ENCODE measurements at places on chromosomes 3 and 15.

- DNase-seq: peak; percentile 57
These were observed 623 bp downstream of the ZNF639 start for GRCh38 chr3:179323197-179324110.

DNA sequence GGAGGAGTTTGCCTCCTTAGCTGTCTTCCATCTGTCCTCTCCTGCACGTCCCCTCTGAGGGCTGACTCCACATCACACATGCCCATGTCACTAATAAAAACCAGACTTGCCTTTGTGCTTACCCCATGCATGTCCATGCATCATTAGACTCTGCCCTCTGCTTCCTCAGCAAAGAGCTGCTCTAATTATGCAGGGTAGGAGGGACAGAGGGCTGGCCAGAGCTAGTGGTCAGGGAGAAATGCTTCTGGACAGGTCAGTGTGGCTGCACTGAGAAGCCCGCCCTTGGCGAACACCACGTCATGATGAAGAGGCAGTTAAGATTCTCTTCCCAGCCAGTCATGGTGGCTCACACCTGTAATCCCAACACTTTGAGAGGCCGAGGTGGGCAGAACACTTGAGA lies 8.9 kb downstream of the CA12 start:
- no peak for DNase-seq

DNA sequence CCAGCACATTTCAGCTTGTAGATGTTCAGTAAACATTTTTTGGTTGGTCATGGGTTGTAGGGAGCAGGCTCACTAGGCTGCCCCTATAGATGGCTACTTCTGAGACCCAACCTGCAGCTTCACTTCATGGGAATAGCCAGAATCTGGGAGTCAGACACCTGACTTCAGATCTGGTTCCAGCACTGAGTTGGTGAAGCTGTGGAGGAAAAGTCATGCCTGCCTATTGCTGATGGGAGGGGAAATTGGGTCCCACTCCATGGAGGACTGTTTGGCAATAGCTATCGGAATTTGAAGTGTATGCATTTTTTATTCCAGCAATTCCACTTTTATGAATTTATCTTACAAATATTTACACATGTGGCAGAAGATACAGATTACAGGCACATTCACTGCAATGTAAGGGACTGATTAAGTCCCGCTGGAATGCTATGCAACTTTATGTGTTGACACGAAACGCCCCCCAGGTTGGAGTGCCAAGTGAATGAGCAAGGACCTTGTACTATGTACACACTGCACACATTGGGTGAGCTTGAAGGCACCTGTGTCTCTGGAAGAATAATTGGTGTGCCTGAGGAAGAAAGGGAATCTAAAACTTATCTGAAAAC lies 7.8 kb upstream of the CCR1 start:
- no peak for DNase-seq

DNA sequence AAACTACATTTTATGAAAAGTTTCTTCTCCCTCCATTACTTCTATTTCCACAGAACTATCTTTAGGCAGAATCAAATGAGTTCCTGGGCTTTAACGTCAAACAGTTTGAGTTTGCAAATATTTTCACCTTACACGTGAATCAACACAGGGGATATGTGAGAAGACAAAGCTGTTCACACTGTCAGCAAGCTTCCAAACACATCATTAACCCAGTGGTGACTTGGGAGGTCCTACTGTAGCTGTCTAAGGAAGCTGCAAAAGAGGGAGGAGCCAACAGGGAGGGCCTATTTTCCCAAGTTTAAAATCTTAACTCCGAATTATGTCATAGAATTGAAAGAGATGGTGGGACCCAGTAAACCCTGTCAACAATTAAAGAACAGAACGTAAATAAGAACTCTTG lies 337.8 kb upstream of the DNAJC19 start:
- DNase-seq: no peak

All from foreskin melanocyte (primary cell).